Inflammatory macrophage treated with lipopolysaccharide for 4 hours (primary cell): ENCODE measurements at places on chromosomes 2 and 18.

GRCh38 chr2:138699421-138699820, 80.8 kb downstream of the NXPH2 start:
- DNase-seq, result no peak

GRCh38 chr2:65367524-65367923, 64.9 kb downstream of the SPRED2 start:
- peak; percentile 76 for DNase-seq

GRCh38 chr2:12604341-12604740, 112.4 kb upstream of the TRIB2 start:
- no peak for DNase-seq

- no peak for DNase-seq
Measured at GRCh38 chr2:8006181-8006580, 675.7 kb upstream of the ID2 start.

DNA sequence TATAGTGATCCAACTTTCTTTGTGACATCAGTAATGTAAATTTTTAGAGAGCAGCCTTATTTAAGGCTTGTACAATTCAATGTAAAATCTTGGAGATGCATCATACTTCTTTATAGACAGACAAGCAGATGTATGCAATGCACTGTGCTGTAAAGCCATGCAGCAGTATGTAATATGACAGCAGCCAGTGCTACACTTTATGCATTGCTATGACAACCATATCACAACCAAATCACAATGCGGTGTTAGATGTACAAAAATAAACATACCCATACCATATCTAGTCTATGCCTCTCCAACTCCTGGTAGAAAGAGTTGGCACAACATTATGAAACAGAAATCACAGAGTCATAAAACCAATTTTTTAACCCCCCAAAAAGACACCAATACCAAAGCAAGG, 110.3 kb upstream of the WDSUB1 start:
- DNase-seq, result no peak

DNA sequence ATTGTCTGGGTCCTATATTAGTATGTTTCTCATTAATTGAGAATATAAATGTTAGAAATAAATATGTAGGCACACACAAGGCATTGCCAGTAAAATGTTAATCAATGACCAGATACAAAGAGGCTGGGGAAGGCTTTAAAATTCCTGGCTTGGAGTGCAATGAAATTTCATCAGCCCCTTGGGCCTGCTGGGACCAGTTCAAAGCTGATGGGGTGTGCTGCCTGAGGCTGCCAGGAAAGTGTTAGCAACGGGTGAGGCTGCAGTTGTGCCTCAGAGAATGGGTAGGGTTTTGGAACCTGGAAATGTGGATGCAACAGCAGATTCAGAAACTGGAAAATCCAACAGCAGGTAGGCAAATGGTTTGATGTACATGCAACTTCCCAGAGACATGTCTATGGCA, 68.9 kb downstream of the DIPK1C start:
- no peak for DNase-seq

DNA sequence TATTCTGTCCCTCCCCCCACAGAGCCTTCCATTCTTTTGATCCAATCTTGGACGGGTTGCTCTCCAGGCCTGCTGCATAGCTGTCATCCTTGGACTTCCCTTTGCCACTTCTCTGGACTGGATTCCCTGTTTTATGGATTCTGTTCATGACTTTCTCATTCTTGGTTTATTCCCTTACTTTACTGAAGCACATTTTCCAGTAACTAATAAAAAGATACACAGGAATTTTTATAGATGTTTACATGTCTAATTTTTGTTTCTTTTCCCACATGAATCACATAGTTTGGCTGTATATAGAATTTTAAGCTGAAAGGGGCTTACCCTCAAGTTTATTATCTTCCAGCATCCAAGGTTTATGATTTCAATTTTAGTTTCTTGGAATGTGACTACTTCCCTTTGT, 37.9 kb downstream of the GDF7 start:
- DNase-seq, result no peak

DNA sequence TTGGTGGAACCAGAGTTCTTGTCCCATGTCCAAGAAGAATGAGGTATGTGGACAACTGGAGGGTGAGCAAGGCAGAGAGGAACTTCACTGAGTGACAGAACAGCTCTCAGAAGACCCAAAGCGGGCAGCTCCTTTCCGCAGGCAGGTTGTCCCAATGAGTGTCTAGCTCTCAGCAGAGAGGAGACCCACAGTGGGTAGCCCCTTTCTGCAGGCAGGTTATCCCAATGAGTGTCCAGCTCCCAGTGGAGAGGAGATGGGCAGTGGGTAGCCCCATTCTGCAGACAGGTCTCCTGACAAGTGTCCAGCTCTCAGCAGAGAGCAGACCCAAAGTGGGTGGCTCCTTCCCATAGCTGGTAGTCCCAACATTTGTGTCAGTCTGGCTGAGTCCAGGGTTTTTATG, 69.6 kb downstream of the SRBD1 start:
- no peak for DNase-seq

DNA sequence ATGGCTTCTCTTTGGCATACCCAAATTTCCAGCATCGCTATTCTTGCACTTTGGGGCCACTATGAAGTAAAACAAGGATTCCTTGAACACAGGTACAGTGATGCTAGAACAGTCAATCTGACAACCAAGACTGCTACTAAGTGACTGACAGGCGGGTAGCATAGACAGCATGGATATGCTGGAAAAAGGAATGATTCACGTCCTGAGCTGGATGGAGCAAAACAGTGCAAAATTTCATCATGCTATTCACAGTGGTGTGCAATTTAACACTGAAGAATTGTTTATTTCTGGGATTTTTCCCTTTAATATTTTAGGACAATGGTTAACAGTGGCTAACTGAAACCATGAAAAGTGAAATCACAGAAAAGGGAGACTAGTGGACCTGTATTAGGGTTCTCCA, 1511.2 kb upstream of the ZEB2 start:
- no peak for DNase-seq

DNA sequence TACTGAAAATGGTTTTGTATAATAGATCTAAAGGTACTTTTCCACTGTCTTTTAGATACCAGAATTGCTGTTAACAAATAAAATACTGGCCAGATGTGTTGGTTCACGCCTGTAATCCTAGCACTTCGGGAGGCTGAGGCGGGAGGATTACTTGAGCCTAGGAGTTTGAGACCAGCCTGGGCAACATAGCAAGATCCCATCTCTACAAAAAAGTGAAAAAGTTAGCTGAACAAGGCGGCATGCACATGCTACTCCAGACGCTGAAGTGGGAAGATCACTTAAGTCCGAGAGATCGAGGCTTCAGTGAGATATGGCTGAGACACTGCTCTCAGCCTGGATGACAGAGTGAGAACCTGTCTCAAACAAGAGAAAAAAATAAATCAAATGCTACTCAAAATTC, 2.8 kb downstream of the HNMT start:
- no peak for DNase-seq

DNA sequence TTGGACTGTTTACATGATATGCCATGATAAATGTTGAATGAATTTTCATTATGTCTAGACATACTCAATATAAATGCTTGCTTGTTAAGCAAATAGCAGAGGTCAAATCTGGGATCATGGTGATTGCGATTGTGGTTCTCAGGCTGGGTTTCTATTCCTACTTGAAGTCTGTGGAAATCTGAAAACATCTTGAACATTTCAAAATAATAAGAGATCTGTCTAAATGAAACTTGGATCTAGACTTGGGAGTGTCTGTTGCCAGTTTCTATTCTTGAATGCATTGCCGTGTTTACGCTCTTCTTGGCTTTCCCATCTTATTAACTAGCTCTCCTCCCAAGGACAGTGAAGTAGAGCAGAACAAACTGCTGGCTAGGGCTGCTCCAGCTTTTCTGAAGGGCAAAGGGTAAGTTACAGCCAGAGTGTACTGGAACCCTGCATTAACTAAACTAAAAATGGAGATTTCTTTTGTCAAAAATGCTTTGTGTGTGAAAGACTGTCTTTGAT, 127.7 kb downstream of the DTNA start:
- peak; percentile 61 for DNase-seq

GRCh38 chr2:188517549-188518215, 226.0 kb downstream of the GULP1 start:
- no peak for DNase-seq

GRCh38 chr18:26307161-26307773, 81.0 kb downstream of the TAF4B start:
- DNase-seq, result peak; percentile 30
